Progenitor cell of endocrine pancreas (in vitro differentiated cells): ENCODE measurements at places on chromosomes 1 and 21.

- DNase-seq = no peak
Measured at GRCh38 chr1:24805534-24806301, 60.5 kb downstream of the CLIC4 start.

GRCh38 chr1:109490029-109490933 lies 3.6 kb upstream of the CYB561D1 start:
- peak; percentile 51 for DNase-seq

DNA sequence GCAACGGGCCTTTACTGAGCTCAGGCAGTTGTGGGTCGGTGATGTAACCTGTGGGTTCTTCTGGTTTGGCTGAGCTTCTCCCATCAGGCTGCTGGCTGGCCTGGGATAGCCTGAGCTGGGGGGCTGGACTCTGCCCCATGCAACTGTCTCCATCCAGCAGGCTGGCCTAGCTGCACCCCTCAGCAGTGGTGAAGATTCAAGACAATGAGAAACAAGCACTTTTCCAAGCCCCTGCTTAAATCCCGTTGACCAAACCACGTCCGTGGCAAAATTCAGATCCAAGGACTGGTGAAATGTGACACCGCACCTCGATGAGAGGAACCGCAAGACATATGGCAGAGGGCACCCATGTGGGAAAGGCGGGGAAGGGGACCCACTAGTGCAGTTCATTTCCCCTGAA lies 25.6 kb downstream of the PRSS38 start:
- DNase-seq = no peak

DNA sequence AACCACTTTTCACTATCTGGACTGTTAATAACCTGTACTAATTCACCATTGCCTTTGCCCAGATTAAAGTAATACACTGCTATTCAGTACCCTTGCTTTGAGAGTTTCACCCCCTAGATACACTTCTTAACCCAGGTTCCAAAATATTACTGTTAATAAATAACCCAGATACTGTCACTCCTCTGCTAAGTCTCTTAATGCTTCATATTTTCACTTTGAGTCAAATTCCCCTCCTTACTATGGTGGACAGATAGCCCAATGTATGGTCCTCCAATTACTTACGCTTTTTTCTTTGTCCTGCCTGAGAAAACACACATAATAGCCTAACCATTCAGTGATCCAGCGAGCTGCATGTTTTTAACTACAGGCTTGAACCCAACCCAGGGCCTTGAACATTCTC lies 152.5 kb downstream of the NEGR1 start:
- DNase-seq = no peak

GRCh38 chr1:161838362-161838761 lies 72.2 kb downstream of the ATF6 start:
- DNase-seq = no peak

GRCh38 chr1:31502926-31503511 lies 73.3 kb upstream of the TINAGL1 start:
- no peak for DNase-seq

GRCh38 chr1:22038036-22038435 lies 14.5 kb upstream of the CDC42 start:
- no peak for DNase-seq

DNA sequence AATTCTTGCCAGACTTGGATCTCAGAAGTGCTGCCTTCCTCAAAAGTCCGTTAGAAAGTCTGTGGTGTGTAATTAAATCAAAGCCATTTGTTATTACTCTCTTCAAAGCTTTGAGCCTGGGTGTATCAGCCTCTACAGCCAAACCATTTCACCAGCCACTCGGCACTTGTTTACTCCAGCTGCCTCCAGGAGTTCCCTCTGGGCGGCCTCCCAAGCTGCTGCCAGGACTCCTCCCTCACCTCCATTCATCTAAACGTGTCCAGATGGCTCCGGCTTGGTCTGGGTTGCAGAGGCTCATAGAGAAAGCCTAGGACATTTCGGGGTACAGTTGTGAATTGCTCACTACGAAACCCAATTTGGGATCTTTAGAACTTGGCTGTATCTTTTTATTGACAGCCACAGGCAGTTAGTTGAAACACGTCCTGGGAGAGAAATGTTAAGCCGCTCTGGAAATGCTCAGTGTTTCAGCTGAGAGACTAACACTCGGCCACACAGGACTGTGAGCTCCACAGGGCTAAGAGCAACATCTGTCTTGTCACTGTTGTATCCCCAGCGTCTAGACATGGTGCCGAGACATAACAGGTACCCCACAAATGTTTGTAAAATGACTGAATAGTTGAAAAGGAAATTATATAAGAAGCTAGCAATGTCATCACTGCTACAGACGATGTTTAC lies 116.9 kb upstream of the NGF start:
- DNase-seq = no peak

- no peak for DNase-seq
Measured at GRCh38 chr1:83818916-83819315, 180.0 kb downstream of the TTLL7 start.

GRCh38 chr1:26010825-26011224 lies 10.8 kb upstream of the EXTL1 start:
- DNase-seq = no peak

DNA sequence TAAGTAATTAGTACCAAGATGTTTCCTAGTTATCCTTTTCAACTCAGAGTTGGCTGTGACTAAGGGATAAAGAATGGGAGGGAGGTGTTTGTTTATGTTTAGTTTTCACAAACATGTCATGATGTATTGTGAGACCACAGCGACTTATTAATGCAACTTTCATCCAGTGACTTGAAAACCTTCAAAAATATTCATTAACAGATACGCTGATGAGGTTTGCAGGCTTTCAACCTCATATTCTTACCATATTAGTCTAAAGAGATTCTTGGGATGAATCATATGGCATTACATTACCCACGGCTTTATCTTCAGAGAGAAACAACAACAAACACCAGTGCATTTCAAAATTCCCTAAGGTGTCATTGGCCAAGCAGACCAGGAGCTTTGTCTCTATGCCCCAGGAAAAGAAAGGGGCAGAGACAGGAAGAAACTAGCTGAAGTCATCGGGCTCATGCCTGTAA lies 36.4 kb downstream of the PALMD start:
- no peak for DNase-seq

- no peak for DNase-seq
Measured at GRCh38 chr1:195428927-195429326, 1179.3 kb downstream of the KCNT2 start.

DNA sequence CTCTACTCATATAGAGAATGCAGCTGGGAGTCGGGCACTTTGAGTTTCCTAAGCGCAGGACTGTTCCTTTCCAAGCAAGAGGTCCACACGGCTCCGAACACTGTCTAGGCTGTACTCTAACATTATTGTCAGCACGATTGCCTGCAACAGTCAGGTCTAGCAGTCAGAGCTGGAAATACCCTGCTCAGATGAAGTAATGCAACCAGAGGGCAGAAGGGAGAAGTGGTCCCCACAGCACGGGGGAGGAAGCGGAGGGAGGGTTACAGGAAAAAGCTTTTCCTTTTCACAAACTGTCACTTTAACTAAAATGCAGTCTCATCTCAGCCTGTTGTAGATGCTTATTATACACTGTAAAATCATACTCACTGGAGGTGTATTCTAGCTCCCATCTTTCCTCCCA lies 98.9 kb upstream of the SLC44A3 start:
- DNase-seq = no peak

DNA sequence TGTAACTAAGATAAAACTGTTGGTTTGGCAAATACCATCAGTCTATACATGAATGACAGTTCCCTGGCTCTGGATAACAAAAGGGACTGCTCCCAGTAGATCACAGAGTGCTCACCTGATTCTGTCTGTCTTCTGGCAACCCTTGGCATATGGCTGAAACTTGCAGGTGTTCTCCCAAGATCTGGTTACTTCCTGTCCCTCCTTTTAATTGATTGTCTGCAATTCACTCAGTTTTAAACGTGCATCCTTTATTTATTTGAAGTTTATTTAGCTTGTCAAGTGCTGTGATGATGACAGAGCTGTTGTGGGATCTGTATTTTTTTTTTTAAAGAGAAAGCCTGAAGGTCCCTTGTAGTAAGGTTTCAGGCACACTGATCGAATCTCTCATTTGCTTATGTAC lies 3.4 kb downstream of the KCNA3 start:
- no peak for DNase-seq

GRCh38 chr1:18279351-18280074 lies 171.9 kb downstream of the IGSF21 start:
- DNase-seq = no peak

DNA sequence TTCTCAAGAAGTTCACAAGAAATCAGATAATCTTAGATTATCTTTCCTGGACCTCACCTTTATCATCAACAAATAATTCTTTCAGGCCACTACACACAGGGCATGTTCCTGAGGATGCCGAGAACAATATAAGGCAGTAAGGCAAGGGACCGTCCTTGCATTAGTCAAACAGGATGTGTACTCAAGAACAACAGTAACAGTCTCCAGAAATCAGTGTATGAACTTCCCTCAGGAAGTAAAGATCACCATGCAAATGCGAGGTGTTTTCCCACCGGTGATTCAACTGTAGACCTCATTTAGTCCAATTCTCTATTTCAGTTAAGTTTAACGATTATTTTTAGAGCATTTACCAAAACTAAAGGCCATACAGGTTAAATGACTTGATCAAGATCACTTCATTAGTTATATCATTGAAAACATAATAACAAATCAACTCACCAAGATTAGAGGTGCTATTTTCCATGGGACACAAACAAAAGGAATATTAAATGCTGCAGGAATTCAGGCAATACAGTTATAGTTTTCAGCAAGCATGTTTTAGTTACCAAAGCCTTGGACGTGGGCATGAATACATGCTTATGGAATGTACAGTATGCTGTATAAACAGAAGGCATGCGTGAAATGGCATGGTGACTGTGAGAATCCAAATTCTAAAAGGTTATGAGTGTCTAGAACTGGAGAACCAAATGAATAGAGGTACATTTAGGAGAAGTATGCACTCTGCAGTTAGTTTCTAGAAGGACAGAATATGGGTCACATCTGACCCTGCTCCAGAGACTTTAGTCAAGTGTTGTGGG lies 145.2 kb downstream of the TNR start:
- no peak for DNase-seq

DNA sequence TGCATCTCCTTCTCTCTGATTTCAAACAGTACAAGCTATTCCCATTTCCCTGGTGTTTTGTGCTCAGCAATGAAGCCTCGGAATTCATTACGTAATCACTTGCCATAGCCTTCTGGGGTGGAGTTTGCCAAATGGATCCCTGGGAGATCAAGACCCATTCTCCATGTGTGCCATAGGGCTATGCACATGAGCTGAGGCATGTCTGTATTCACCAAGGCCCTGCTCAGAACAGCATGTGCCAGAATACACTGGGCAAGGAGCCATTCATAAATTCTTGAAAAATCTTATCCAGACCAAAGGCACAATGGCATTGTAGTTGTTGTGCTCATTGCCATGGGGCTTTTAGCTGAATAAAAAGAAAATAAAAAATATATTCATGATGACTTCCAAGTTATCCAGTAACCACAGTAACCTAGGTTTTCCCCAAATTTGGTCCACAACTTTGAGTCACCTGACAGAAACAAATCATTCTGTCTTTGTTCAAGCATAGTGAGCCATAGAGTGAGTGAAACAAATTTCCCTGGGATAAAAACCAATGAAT lies 53.0 kb downstream of the CRB1 start:
- DNase-seq = no peak

- no peak for DNase-seq
Measured at GRCh38 chr21:26835027-26835713, 10.0 kb downstream of the ADAMTS1 start.

DNA sequence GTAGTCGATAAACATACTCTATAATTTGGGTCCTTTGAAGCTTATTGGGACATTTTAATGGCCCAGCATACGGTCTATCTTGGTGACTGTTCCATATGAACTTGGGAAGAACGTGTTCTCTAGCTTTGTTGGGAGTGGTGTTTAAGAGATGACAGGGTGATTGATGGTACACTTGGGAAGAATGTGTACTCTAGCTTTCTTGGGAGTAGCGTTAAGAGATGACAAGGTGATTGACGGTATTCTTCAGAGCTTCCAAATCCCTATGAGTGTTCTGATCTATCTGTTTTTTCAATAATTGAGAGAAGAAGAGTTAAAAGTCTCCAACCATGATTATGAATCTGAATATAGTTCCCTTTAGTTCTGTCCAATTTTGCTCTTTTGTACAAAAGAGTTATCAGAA lies 9.4 kb downstream of the NPHP4 start:
- DNase-seq = no peak

- DNase-seq = no peak
Measured at GRCh38 chr1:53777272-53777671, 38.3 kb upstream of the GLIS1 start.

DNA sequence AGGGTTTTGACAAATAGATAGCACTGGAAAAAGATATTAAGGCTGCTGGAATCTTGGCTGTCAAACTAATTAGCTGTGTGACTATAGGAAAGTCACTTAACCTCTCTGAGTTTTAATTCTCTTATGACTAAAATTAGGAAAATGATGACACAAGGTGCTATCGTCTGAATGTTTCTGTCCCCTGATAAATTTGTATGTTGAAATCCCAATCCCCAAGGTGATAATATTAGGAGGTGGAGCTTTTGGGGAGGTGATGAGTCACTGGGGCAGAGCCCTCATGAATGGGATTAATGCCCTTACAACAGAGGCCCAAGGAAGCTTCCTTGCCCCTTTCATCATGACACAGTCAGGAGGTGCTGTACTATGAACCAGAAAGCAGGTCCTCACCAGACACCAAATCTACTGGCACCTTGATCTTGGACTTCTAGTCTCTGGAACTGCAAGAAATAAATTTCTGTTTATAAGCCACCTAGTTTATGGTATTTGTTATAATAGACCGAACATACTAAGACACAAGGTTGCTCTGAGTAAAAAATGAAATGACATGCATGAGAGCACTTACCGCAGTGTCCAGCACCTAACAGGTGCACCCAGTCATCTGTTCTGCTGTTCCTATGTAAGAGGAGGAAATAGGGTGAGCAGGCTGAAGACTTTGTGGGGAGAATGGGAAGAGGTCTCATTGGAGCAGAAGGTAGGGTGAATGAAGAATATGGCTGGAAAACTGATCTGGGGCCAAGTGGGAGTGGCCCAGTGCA lies 26.3 kb upstream of the DISP1 start:
- DNase-seq = no peak
